Activated T-cell treated with anti-CD3 and anti-CD28 coated beads, Interleukin-2, amount 50 U/mL, for 72 hours (primary cell): ENCODE measurements at places on chromosomes 4 and X.

- H3K4me3 ChIP-seq: no peak overlapping the region
- DNase-seq: no peak
- H3K36me3 ChIP-seq: no peaks in the 10 kb centered on the region
- no peaks in the 10 kb centered on the region for H3K4me1 ChIP-seq
Observed at GRCh38 chr4:175252642-175253041, 334.5 kb downstream of the ADAM29 start.

- no peaks in the 10 kb centered on the region for H3K36me3 ChIP-seq
- H3K27ac ChIP-seq: no peak overlapping the region
- no peaks in the 10 kb centered on the region for H3K4me1 ChIP-seq
- H3K4me3 ChIP-seq: no peak overlapping the region
Observed at GRCh38 chr4:162164906-162165510, 1.2 kb upstream of the FSTL5 start.

- H3K36me3 ChIP-seq: no peaks in the 10 kb centered on the region
- H3K27ac ChIP-seq: no peak overlapping the region
- H3K4me3 ChIP-seq: no peak overlapping the region
Observed at GRCh38 chr4:106583108-106583507, 214.5 kb upstream of the GIMD1 start.

DNA sequence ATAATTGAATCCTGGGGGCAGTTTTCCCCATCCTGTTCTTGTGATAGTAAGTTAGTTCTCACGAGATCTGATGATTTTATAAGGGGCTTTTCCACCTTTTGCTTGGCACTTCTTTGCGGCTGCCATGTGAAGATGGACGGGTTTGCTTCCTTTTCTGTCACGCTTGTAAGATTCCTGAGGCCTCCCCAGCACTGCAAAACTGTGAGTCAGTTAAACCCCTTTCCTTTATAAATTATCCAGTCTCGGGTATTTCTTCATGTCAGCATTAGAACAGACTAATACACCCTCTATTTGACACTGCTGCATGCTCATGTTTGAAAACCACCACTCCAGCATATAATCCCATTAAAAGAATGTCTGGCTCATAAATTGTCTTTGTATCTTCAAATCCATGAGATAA, 264.4 kb upstream of the ITM2A start:
- H3K4me1 ChIP-seq: no peaks in the 10 kb centered on the region
- H3K36me3 ChIP-seq: no peaks in the 10 kb centered on the region
- no peak overlapping the region for H3K4me3 ChIP-seq
- no peaks in the 10 kb centered on the region for H3K27me3 ChIP-seq
- peak overlapping the region; percentile 44 for H3K27ac ChIP-seq

- no peaks in the 10 kb centered on the region for H3K27me3 ChIP-seq
- H3K4me3 ChIP-seq: no peak overlapping the region
Observed at GRCh38 chr4:187480146-187481145, 515.1 kb upstream of the ZFP42 start.

GRCh38 chrX:41542135-41542534, 95.0 kb downstream of the NYX start:
- H3K36me3 ChIP-seq: peaks cover 2% of the 10 kb centered on the region
- no peak for DNase-seq
- H3K27ac ChIP-seq: no peak overlapping the region
- peaks cover 5% of the 10 kb centered on the region for H3K27me3 ChIP-seq

DNA sequence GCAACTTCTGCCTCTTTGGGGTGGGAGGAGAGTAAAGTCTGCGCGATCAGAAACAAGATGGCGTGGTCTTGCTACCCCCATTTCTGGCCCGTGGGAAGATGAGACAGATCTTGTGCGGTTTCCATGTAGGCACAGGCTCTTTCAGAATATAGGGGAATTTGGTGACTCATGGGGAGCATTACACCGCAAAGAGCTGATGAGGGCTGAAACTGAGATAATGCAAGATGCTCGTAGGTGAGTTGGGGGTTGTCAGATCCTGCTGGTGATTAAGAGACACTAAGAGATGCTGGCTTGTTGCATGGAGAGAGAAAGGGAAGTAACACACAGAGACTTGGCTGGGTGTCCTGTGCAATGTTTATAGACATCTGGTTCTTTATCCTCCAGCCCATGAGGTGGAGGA, 1.5 kb downstream of the EVC start:
- peaks cover 9% of the 10 kb centered on the region for H3K36me3 ChIP-seq
- peaks cover 41% of the 10 kb centered on the region for H3K27me3 ChIP-seq
- peaks cover 17% of the 10 kb centered on the region for H3K4me1 ChIP-seq
- H3K27ac ChIP-seq: no peak overlapping the region

- H3K36me3 ChIP-seq: peaks cover 5% of the 10 kb centered on the region
- peaks cover 49% of the 10 kb centered on the region for H3K4me1 ChIP-seq
- peak overlapping the region; percentile 86 for H3K4me3 ChIP-seq
- peaks cover 8% of the 10 kb centered on the region for H3K27me3 ChIP-seq
Observed at GRCh38 chrX:46576458-46576857, 2.9 kb downstream of the CHST7 start.

- no peak overlapping the region for H3K27ac ChIP-seq
- H3K36me3 ChIP-seq: no peaks in the 10 kb centered on the region
- DNase-seq: no peak
- no peak overlapping the region for H3K4me3 ChIP-seq
- H3K27me3 ChIP-seq: peaks cover 9% of the 10 kb centered on the region
Observed at GRCh38 chr4:155496294-155496626, 119.5 kb upstream of the MAP9 start.

GRCh38 chrX:150548684-150549083, 19.7 kb upstream of the MTM1 start:
- H3K27ac ChIP-seq: no peak overlapping the region
- peak; percentile 20 for DNase-seq
- no peaks in the 10 kb centered on the region for H3K36me3 ChIP-seq
- peak overlapping the region; percentile 76 for H3K4me3 ChIP-seq
